Activated T-helper 1 cell treated with anti-CD3 and anti-CD28 coated beads, Interleukin-2, amount 50 U/mL, for 16 hours (primary cell): ENCODE measurements at places on chromosomes 16 and 17.

DNA sequence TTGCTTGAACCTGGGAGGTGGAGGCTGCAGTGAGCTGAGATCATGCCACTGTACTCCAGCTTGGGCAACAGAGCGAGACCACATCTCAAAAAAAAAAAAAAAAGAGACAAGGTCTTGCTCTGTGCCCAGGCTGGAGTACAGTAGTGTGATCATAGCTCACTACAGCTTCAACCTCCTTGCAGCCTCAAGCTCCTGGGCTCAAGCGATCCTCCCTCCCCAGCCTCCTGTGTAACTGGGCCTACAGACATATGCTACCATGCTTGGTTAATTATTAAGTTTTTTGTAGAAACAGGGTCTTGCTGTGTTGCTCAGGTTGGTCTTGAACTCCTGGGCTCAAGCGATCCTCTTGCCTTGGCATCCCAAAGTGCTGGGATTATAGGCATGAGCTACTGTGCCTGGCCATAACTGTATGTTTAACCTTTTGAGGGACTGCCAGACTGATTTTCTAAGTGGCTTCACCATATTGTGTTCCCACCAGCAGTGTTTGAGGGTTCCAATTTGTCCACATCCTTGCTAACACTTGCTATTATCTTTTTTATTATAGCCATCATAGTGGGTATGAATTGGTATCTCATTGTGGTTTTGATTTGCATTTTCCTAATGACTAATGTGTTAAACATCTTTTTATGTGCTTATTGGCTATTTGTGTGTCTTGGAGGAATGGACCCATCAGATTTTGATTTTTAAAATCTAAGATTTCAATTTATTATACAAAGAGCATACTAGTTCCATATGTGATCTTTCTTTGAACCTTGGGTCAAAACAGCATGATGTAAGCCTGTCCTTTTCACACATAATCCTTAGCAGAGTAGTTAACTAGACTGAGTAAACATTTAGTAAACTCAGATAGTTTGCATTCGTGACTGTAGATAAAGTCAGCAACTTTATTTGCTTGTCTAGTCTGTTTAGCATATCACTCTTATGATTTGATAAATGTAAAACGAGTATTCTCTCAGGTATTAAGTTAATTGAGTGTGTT is 38.1 kb upstream of the KPNB1 start:
- no peak for DNase-seq

DNA sequence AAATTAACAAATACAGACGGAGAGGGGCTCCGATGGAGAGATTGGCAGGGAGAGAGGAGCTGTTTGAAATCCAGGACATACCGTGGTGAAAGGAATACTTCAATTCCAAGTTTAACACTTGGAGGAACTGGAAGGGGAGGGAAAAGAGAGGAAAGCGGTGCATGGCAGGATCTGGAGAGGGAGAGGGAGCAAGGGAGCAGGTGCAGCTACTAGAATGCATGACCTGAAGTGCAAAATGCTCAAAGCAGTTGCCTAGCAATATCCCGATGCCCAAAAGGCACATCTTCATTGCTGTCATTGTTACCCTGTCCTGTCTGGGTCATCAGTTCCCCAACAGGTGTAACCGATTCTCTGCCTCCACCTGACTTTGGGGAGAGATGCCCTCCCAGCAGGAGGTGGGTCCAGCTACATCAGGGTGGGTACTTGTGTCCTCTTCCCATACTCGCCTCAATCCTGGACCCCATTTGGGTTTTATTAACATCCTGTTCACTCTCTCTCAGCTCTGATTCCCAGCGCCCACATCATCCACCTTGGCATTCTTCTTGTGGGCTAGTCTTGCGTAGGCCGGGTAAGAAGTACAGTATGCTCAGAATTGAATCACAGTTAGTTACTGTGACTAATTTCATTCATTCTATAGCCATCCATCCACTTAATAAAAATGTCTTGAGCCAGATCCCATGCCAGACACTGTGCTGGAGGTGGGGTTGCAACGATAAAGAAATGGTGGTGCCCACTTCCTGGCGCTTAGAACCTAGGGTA is 37.4 kb upstream of the EMP2 start:
- DNase-seq = no peak

- no peak for DNase-seq
These were observed 196.0 kb downstream of the CBLN1 start for GRCh38 chr16:49085686-49086085.

- DNase-seq = no peak
These were observed 42.3 kb upstream of the NKD1 start for GRCh38 chr16:50505714-50506542.

DNA sequence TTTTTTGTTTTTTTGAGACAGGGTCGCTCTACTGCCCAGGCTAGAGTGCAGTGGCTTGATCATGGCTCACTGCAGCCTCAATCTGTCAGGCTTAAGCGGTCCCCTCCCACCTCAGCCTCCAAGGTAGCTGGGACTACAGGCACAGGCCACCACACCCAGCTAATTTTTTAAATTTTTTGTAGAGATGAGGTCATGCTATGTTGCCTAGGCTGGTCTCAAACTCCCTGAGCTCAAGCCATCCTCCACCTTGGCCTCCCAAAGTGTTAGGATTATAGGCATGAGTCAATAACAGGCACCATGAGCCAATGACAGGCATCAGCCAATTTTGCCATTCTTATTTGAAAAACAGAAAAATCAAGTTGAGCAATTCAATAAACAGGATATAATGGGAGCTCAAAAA is 125.0 kb downstream of the SPAG9 start:
- DNase-seq = no peak

- no peak for DNase-seq
These were observed 116.6 kb downstream of the MRTFB start for GRCh38 chr16:14187517-14188338.

- no peak for DNase-seq
These were observed 72.8 kb downstream of the FOXL1 start for GRCh38 chr16:86651013-86651627.

- no peak for DNase-seq
These were observed 52.5 kb downstream of the SHISA6 start for GRCh38 chr17:11293480-11293879.

DNA sequence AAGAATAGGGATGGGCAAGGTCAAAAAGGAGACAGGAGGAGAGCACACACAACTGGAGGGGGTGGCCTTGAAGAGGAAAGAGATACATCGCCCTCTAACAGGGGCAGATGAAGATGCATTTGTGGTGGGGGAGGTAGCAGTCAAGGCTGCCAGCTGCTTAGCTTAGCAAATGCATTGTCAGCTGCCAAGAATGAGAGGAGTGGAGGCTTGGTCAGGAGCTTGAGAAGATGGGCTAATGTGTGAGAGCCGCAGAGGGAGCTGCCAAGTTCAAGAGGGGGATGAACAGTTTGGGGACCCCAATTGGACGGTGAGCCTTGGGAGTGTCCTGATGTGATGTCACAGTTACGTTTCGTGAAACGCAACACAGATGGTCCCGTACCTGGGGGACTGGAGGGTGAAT is 28.9 kb upstream of the GNA13 start:
- DNase-seq = no peak

- no peak for DNase-seq
These were observed 750 bp upstream of the ALDOC start for GRCh38 chr17:28577466-28577824.

- peak; percentile 46 for DNase-seq
These were observed 6.0 kb upstream of the CHRNE start for GRCh38 chr17:4908711-4909496.

DNA sequence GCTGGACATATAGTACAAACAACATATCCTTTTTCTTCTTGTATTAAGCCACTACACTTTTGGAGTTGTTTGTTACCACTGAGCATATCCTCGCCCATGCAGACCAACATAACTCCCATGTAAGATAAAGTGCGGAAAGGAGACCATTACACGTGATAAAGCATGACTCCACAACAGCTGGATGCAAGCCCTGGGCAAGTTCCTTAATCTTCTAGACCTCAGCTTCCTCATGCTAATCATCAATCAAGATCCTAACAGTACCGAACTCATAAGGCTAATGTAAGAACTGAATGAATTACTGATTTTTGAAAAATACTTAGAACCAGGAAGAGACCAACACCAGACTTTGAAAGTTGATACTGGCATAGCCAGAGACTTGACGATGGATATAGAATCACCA is 47.0 kb upstream of the GSG1L start:
- no peak for DNase-seq

DNA sequence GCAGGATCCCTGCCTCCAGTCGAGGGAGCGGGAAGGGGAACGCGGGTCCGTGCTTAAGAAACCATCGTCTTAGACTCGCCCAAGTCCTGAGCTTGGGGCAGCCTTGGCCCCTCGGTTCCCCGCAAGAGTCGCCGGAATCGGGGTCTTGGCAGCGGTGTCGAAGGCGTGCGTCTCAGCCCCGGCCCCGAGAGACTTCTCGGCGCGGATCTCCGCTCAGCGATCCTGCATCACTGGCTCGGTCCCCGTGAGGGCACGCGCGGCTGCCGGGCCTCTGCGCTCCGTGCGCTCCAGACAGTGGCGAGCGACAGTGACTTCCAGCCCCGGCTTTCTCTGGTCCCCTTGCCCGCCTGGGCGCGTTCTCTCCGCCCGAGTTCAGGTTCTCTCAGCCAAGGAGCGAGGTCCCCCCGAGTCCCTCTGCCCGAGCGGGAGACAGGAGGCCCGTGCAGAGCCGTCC is 380 bp downstream of the HS3ST3A1 start:
- DNase-seq = no peak

GRCh38 chr16:80006241-80007215 is 406.0 kb upstream of the MAF start:
- no peak for DNase-seq

GRCh38 chr17:15121426-15121825 is 143.7 kb downstream of the PMP22 start:
- DNase-seq = no peak

- no peak for DNase-seq
These were observed 45.9 kb upstream of the MGAT5B start for GRCh38 chr17:76822184-76822778.

- DNase-seq = peak; percentile 70
These were observed at the start of gene KCTD11 for GRCh38 chr17:7351665-7352502. KCTD11 (plus strand) TSS chr17:7352162.

DNA sequence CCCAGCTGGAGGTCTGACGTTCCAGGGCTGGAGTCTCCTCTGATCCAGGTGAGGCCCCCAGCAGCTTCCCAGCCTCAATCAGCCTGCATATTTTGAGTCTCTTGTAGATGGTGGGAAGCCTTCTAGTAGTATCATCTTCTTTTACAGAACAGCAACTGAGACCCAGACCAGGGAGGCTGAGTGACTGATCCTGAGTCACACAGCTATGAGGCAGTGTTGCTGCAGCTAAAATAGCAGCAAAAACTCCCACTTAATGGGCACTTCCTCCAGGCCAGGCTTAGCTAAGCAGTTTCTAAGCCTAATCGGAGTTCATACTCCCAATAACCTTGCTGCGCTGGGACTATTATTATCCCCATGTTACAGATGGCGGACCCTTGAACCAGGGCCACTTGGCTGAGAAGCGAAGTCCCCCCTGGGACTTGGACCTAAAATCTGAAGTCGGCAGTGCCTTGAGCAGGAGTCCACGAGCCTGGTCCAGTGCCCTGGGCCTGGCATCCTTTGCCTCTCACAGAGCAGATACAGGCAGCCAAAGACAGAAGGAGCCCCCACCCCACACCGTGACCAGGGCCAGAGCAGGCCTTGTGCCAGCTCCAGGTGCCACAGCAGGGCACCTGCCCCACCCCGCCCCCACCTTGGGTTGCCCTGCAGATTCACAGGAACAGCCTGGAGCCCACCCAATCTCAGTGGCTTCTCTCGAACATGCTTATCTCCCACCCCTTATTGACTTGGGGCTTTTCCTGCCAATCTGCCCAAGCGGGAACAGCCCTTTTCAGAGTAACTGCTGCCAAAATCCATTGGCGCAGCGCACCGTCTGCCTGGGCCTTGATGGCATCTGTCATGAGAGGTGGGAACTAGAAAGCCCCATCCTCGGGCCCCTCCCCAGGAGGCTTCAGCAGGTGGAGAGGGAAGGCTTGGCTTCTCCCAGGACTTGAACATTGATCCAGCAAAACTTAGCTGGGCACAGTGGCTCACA is 65.1 kb downstream of the SOCS1 start:
- DNase-seq = no peak

GRCh38 chr17:80876950-80877728 is 114.5 kb upstream of the CHMP6 start:
- DNase-seq = peak; percentile 42
